ENCODE measurements at places on chromosomes 5 and 9.

- peak; percentile 24 for DNase-seq
Measured at GRCh38 chr5:56816546-56817081, 1.3 kb downstream of the MAP3K1 start.

DNA sequence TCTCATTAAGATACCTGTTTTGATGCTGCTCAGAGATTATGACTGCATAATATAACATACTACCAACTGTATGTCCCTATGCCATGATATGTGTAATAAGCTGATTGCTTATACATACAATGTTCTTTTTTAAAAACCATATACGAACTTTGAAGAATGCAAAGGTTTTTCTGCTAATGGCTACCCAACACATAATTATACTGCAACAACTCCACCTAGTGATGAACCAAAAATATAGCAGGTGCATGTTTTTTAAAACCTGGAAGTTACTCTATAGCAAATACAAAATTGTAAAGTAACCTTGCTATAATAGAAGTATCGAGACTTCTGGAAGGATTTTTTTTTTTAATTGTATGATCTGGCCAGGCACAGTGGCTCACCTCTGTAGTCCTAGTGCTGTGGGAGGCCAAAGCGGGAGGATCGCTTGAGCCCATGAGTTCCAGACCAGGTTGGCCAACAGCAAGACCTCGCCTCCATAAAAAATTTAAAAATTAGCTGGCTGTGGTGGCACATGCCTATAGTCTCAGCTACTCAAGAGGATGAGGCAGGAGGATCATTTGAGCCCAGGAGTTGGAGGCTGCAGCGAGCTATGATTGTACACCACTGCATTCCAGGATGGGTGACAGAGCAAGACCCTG is 49.1 kb downstream of the HOMER1 start:
- no peak for DNase-seq

- DNase-seq: no peak
Measured at GRCh38 chr5:138028971-138029365, 3.9 kb downstream of the FAM13B start.

DNA sequence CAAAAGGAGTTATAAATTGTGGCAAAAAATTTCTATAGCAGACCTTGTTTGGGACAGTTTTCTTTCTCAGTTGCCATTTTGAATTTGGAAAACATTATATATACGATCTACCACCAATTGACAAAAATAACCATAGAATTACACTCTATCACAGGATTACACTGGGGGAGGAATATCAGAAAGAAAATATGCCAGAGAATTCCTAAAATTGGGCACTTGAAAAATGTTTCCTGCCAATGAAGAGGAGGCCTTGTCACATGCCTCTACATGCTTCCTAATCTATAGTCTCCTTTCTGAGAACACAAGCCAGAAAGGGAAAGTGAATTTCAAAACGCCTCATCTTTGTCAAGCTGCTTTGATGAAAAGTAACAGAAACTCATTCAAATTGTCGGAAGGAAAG is 78.5 kb upstream of the DNAH5 start:
- no peak for DNase-seq

- no peak for DNase-seq
Measured at GRCh38 chr5:159912033-159912800, 4.1 kb upstream of the ADRA1B start.

DNA sequence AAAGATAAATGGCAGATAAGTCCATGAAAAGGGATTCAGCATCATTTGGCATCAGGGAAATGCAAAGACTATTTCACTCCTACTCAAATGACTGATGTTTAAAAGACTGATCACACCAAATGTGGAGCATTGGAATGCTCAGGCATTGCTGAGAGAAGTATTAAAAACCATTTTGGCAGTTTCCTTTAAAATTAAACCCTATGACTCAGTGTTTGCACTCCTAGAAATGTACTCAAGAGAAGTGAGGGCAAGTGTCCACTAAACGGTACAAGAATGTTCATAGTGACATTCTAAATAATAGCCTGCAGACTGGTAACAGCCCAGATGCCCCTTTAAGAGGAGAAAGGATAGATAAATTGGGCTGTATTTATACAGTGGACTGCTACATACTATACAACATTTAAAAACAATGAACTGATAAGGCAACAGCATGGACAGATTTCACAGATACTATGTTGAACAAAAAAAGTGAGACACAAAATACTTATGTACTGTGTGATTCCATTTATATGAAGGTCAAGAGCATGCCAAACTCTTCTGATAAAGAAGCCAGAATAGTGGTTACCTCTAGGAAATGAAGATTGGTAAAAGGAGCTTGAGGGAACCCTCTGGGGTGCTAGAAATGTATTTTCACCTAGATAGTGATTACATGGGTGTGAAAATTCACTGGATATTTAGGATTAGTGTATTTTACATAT is 24.6 kb downstream of the APC start:
- no peak for DNase-seq

DNA sequence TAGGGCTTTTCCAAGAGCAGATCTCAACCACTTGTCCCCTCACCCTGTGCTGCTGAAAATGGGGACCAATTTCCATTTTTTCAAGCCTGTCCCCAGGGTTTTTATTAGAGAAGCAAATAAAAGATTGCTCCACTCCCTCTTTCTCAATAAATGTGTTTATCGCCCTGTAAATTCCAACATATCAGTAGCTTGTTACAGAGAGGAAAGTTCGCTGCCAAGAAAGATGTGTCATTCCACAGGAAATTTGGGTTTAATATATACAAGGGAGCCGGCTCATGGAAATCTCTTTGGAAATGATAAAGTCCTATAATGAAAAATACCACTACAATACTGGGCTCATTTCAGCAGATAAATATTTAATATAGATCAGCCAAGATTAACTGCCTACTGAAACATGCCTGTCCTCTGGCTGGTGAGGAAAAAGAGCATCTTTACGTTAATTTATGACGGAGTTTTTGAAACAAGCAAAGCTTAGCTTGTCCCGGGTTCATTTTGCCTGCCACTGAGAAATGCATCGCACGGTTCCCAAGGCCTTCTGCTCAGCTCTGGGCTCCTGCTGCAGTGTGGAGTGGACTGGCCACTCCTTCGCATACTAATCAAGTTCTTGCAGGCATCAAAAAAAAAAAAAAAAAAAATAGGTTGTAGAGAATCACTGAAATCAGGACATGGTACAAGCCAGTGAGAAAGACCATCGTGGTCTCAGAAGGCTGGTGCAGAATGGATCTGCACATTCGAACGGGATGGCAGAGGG is 84.5 kb downstream of the BRINP1 start:
- no peak for DNase-seq
